ENCODE measurements at places on chromosomes 6 and 20.
A peak's percentile ranks its signal among the peaks of the same experiment; 100 is the strongest.

GRCh38 chr20:34629342-34629741 lies 47.5 kb downstream of the PIGU start:
- DNase-seq, result no peak

DNA sequence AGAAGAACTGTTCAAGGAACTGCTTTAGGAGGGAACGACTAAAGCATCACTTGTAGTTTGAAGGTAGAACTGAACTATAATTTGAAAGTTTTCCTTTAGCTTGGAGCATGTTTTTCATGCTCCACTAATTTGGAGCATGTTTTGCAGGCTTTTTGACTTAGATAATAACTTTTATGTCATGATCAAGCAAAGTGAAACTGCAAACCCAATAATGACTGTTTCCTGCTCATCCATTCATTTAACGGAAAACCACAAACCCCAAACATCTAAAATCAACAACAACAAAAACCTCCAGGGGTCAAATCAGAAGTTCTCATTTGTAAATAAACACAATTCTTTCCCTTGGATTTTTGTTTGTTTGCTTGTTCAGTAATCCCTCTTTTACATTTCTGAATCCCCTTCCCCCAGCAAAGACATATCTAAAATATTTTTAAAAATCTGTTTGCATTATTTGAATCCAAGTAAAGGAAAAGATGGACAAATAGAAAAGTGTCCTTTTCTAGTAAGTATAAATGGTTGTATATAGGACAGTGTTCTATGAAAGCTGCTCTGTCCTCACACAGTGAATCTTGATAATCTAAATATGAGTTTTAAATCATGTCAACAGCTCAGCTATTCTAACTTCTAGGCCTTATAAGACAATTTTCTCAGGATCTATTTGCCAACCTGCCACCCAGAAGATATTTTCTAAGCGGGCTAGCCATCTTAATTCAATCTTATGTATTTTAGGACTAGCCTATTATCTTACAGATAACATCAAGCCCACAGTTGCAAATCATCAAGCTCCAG lies 2.6 kb downstream of the SIM1 start:
- no peak for DNase-seq

- DNase-seq, result no peak
Measured at GRCh38 chr6:104509355-104509754, 350.4 kb downstream of the HACE1 start.

DNA sequence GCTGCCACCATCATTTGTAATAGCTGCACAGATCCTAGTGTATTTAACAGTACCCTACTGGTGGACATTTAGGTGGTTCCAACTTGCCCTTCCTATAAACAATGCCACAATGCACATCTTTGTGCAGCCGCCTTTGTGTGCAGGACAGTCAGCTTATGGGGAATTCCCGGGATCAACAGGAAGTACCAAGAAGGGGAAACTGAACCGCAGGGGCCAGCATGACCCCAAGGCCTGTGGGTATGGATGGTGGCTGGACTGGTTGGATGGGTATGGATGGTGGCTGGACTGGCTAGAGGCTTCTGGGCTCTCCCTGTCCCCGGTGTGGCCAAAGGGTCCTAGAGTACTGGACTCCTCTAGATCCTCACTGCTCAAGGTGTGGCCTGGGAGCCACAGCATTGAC lies 46.7 kb downstream of the CEBPB start:
- DNase-seq, result no peak

DNA sequence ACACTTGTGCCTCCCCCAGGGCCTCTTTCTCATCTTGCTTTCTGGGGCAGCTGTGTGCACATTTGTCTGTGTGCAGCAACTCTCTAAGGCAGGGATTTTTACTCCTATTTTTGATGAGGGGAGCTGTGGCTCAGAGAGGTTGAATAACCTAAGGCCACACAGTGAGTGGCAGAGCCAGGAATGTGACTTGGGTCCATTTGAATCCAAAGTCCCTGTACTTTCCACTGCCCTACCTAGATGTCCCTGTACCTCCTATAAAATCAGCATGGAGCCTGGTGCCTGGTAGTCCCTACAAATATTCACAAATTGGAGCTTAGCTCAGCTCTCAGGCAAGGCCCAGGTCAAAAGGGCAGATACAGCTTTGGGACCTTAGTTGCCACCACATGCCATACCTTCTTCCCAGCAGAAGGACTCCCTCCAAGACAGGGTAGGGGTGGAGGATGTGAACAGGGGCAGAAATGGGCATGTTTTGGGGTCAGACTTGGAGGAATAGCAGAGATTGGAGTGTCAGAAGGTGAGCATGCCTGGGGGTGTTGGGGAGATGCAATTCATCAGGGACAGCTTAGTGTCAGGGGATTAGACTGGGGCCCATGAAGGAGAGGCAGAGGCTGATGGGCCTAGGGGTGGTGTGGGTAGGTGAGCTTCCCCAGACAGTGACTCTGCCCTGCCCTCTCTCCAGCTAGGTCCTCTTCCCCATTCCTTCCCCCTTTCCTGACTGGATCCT lies 4.1 kb upstream of the VEGFA start:
- DNase-seq, result no peak

- DNase-seq, result no peak
Measured at GRCh38 chr20:7695635-7696034, 244.6 kb downstream of the HAO1 start.

- no peak for DNase-seq
Measured at GRCh38 chr20:42553374-42553773, 636.3 kb downstream of the PTPRT start.

DNA sequence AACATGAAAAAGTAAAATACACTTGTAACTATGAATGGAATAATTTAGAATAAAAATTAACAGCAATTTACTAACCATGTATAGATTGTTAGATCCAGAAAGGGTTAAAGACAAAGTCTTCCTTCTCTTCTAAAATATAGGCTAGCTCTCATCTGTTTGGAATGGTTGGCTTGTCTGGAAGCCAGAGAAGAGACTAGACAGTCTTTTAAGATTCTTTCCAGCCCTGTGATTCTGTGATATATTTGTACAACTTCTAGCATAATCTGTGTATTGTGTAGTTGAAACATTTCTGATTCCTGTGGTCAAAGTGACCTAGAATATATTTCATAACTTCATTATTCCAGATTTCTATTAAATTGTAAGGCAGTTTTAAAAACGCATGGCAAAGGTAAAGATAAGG lies 196.6 kb downstream of the UST start:
- DNase-seq, result no peak

DNA sequence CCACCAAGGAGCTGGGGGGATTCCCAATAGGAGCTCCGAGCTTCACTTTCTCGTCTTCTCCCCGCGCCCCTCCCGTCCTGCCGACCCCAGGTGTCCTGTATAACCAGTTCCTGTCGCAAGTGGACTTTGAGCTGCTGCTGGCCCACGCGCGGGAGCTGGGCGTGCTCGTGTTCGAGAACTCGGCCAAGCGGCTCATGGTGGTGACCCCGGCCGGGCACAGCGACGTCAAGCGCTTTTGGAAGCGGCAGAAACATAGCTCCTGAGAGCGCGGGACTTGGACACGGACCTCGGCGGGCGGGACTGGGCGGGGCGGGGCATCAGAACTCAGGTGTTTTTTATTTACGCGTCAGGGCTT lies 340 bp upstream of the VARS2 start:
- no peak for DNase-seq

DNA sequence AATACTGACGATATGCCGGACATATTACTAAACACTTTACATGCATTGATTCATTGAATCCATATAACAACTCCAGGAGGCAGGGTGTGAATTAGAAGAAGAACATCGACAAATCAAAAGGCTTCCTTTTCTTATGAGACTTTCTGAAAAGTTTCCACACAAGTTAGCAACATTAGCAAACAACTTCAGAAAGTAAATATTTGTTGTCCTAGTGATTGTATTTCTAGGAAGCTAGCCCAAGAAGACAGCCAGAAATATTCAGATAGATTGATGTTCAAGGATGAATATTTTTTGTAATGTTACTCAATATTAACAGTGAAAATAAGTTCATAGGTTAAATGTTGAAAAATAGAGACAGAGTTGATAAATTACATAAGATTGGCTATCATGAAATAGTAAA lies 120.6 kb downstream of the GFRAL start:
- no peak for DNase-seq

- DNase-seq, result no peak
Measured at GRCh38 chr6:31736768-31737314, 511 bp upstream of the CLIC1 start.

DNA sequence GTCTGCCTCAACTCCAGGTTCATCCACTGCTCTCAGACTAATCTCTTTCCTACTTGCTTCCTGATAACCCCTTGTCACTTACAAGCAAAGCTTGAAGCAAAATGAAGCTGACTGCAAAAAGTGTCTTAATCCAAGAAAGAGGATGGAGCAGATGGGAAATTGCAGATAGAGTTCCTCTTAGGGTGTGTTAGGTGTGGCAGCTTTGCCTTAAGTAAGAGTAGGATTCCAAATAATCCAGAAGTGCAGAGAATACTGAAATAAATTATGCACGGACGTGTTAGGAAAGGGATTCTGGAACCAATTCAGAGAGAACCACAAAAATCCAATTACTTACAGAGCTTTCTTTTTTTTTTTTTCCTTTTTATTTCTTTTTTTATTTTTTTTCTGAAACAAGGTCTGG lies 6.1 kb upstream of the RPL7L1 start:
- DNase-seq, result no peak

GRCh38 chr20:25048519-25048952 lies 9.4 kb downstream of the ACSS1 start:
- DNase-seq, result no peak

- no peak for DNase-seq
Measured at GRCh38 chr6:157877573-157878438, 54.8 kb downstream of the SNX9 start.

GRCh38 chr6:159939591-159940016 lies 29.3 kb upstream of the IGF2R start:
- DNase-seq, result no peak

GRCh38 chr6:42978487-42978838 lies 518 bp downstream of the PEX6 start:
- no peak for DNase-seq

- no peak for DNase-seq
Measured at GRCh38 chr20:22489626-22490286, 94.6 kb downstream of the FOXA2 start.

DNA sequence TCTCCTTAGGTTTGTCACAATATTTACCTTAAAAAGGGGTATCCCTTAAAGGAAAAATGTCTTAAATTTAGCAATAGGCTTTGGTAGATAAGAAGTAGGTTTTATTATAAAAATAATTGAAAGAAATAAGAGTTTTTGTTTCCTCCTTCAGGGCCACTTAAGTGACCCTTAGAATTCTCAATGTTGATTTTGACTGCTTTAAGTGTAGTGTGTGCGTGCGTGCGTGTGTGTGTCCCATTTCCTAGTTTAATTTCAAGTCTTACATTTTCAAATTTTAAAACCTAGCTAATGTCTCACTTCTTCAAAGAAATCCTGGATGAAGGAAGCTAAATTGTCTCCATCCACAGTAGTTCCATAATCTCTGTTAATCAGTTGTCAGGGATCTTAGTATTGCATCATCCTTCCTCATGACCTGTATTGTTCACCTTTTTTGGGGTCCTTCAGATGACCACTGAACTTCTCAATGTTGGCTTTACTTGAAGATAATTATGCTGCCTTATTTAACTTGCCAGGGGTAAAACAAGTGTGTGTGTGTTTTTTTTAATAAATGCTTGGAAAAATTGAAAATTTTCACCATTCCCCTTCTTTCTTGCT lies 50.7 kb upstream of the TFB1M start:
- DNase-seq, result no peak

- no peak for DNase-seq
Measured at GRCh38 chr6:107396211-107396610, 63.2 kb downstream of the PDSS2 start.

GRCh38 chr6:167791091-167791779 lies 35.5 kb upstream of the AFDN start:
- no peak for DNase-seq

GRCh38 chr6:446418-447366 lies 55.1 kb downstream of the IRF4 start:
- DNase-seq, result peak; percentile 68

DNA sequence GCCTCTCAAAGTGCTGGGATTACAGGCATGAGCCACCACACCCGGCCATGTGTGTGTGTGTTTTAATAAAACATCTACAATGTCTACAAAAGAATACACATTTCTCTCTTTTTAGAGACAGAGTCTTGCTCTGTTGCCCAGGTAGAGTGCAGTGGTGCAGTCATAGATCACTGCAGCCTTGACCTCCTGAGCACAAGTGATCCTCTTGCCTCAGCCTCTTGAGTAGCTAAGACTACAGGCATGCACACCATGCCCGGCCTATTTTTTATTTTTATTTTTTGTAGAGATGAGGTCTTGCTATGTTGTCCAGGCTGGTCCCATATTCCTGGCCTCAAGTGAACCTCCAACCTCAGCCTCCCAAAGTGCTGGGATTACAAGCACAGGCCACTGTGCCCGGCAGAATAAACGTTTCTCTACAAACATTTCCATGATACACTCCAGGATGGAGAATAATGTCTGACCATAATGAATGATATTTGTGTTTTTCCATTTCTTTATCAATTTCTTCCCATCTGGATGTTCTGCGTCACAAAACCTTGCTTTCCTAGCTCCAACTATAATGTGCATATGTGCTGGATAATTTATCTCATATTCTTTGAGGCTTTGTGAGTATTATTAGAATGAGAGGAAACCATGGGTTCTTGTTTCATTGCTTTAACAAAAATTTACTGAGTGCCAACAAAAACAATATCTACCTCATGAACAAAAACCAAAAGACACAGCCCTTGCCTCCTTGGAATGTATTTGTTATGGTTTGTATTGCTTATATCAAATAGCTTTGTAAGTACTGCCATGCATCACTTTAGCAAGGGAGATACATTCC lies 28.6 kb upstream of the CCN2 start:
- no peak for DNase-seq

DNA sequence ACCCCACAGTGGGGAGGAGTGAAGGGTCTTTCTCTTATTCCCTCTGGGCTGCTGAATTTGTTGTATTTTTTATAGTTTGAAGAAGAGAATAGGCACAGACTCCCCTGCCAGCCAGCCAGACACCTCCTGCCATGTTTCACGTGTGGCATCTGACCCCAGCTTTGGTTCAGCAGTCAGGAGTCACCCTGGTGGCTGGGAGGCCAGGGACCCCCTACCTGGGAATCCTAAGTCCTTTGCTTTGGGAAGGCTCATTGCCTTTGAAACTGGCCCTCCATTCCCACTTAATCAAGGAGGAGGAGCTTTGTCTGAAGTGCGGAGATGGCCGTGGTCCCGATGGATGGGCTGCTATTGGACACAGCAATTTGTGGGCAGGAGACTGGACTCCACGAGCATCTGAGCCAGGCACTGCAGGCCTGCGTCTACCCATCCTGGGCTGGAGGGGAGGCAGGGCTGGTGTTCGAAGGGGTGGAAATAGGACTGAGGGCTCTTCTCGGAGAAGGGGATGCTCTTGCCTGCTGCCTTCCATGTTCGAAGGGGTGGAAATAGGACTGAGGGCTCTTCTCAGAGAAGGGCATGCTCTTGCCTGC lies 196.1 kb downstream of the DLL1 start:
- DNase-seq, result no peak

- no peak for DNase-seq
Measured at GRCh38 chr6:135191508-135192255, 10.6 kb downstream of the MYB start.

GRCh38 chr6:43985329-43985728 lies 141.9 kb downstream of the MRPL14 start:
- DNase-seq, result no peak

Measured in CD4-positive, alpha-beta T cell treated with Interleukin-1 beta for 1 hour (primary cell).